ENCODE measurements at places on chromosomes 16 and 17.
A peak's percentile ranks its signal among the peaks of the same experiment; 100 is the strongest.

DNA sequence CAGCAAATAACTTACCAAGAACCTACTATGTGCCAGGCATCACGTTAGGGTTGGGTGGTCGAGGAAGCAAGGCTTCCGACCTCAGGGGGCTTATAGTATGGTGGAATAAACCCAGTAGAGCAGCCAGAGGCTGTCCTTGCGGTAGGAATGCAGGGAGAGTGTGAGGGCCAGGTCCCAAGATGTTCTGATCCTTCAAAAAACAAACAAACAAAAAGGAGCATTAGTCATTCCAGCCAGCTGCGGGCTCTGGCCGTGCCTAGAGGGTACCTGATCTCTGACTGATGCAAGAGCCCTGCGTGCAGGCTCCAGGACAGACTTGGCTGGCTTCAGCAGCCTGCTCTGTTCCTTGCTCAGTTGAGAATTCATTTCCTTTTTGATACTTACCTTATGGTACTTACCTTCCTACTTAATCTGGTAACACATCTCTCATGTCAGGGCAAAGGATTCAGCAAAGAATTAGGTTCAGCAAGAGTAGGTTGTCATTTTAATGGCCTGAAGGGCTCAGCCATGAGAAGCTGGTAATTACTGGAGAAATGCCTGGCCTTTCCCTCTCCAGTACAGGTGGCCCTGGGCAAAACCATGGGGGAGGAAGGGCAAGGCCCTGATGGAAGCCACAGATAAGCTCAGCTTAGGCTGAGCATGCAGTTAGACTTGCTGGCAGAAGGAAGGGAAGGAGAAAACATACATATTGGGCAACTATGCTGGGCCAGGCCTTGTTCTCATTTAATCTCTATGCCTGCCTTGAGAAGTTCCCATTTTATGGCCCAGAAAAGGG is 18.4 kb downstream of the CYB5D2 start:
- DNase-seq = no peak

DNA sequence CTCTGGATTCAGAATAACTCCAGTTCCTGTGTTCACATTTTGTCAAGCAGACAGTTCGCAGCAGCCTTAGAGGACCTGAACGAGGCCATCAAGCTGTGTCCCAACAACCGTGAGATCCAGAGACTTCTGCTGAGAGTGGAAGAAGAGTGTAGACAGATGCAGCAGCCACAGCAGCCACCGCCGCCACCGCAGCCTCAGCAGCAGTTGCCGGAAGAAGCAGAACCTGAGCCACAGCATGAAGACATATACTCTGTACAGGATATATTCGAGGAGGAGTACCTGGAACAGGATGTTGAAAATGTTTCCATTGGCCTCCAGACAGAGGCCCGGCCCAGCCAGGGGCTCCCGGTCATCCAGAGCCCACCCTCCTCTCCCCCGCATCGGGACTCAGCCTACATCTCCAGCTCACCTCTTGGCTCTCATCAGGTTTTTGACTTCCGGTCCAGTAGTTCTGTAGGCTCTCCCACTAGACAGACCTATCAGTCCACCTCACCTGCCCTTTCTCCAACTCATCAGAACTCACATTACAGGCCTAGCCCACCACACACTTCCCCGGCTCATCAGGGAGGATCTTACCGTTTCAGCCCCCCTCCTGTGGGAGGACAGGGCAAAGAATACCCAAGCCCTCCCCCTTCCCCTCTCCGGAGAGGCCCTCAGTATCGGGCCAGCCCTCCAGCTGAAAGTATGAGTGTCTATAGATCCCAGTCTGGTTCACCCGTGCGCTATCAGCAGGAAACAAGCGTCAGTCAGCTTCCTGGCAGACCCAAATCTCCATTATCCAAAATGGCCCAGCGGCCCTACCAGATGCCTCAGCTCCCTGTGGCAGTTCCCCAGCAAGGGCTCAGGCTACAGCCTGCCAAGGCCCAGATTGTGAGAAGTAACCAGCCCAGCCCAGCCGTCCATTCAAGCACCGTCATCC is 25.9 kb downstream of the CYB561 start:
- no peak for DNase-seq

DNA sequence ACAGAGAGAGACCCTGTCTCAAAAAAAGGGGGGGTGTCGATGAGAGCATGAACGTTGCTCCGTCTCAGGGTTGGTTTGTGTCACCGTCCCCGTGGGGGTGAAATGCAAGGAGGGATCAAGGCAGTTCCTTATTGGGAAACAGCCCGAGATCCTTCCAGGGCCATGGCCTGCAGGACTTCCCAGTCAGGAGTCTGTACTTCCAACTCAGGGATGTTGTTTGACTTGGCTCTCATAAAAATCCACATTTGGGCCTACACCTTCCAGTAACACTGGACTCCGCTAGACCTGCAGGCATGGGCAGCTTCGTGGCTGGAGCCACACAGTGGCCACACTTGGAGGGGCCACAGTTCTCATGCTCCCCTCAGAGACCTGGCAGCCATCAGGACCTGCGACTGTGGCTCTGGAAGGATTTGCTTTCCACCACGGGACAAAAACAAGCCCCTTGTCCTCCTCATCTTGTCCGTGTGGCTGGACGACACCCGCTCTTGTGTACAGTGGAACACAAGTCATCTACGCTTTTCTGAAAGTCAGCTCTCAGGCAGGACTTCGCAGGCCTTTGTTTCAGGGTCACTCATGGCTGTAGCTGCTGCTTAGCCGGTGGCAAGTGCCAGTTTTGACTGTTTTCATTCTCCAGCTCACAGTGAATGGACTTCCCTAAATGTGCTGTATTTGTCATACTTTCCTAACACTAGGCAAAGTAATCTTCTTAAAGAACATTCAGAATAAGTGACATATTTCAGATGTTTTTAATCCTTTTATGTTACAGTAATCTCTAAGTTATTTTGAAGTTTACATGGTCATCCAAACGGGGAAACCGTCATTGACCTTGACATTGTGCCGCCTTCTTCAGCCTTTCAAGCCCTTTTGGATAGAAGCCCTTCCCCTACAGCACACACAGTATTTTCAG is 24.2 kb upstream of the IL17C start:
- no peak for DNase-seq

- no peak for DNase-seq
Observed at GRCh38 chr16:67146523-67147357, 4.1 kb downstream of the B3GNT9 start.

- DNase-seq = no peak
Observed at GRCh38 chr17:62855156-62855555, 47.0 kb upstream of the MARCHF10 start.

- peak; percentile 82 for DNase-seq
Observed at GRCh38 chr17:57662644-57663308, 82.3 kb downstream of the CCDC182 start.

- DNase-seq = no peak
Observed at GRCh38 chr16:2058872-2059271, 11.1 kb downstream of the TSC2 start.

- no peak for DNase-seq
Observed at GRCh38 chr16:86752582-86753175, 174.3 kb downstream of the FOXL1 start.

GRCh38 chr16:50528820-50529219 is 19.4 kb upstream of the NKD1 start:
- DNase-seq = no peak

GRCh38 chr17:58412961-58413586 is 4.3 kb downstream of the RNF43 start:
- DNase-seq = no peak

- no peak for DNase-seq
Observed at GRCh38 chr17:27506348-27507218, 50.3 kb downstream of the KSR1 start.

DNA sequence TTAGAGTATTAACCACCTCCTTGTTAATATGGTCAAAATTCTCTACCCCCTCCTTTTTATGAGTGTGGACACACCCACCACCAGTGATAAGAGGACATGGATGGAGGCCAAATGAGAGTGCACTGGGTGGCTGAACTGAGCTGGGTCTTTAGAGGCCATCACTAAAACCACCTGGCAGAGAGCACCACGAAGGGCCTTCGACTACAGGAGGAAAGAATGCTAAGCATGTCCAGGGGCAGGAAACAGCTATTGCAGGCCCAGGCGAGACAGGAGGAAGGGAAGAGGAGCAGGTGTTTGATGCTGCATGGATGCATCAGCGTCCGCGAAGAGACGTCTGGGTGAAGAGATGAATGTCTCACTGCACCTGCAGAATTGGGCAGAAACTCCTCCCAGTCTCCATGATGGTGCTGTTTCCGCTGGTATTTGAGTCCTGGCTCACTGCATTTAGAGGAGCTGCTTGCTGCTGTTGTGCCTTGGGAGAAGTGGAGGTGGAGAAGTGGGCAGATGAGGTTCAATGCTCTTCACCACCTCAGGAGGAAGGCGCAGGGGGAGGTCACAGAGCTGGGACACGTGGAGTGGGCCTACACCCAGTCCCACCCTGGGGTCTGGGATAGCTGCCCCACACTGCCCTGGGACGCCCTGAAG is 33.2 kb downstream of the SPHK1 start:
- DNase-seq = no peak

GRCh38 chr16:24088767-24089166 is 167.4 kb upstream of the CACNG3 start:
- DNase-seq = no peak

All from D341Med (cell line).